ENCODE measurements at places on chromosomes 5 and 9.
A peak's percentile ranks its signal among the peaks of the same experiment; 100 is the strongest.

DNA sequence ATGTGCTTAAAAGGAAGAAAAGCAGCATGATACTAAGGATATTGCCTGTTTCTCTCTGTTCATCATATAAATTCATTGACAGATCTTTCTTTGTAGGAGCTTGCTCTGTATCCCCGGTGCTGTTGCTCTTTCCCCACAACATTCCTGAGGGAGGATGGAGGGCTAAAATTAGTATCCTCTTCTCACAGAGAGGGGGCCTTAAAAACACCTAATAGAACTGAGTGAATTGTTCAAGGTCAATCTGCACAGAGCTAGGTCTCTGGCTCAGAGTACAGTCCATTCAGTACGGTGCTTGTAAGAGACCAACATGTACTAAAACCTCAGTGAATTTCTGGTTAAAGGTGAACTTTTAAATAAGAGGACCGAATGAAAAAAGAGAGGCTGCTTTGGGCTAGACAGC is 88.7 kb downstream of the PALM2AKAP2 start:
- DNase-seq = no peak

DNA sequence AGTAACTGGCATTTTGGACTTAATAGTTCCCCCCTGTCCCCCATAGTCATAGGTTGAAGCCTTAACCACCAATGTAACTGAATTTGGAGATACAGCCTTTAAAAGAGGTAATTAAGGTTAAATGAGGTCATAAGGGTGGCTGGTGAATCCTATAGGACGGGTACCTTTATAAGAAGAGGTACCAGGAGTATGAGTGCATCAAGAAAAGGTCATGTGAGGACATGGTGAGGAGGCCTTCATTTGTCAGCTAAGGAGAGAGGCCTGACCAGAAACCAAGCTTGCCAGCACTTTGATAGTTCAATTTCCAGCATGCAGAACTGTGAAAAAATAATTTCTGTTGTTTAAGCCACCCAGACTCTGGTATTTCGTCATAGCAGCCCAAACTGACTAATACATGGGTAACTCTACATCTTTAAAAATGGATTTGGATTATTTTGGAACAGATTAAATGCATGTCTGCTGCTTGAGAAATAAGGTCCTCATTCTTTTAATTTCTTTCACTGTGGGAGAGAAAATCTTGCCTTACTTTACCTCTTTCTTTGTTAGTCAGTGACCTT is 9.7 kb downstream of the RASA1 start:
- no peak for DNase-seq

GRCh38 chr9:110029429-110029955 is 178.5 kb downstream of the C9orf152 start:
- DNase-seq = no peak

GRCh38 chr5:136506131-136506530 is 140.8 kb upstream of the TRPC7 start:
- DNase-seq = no peak

DNA sequence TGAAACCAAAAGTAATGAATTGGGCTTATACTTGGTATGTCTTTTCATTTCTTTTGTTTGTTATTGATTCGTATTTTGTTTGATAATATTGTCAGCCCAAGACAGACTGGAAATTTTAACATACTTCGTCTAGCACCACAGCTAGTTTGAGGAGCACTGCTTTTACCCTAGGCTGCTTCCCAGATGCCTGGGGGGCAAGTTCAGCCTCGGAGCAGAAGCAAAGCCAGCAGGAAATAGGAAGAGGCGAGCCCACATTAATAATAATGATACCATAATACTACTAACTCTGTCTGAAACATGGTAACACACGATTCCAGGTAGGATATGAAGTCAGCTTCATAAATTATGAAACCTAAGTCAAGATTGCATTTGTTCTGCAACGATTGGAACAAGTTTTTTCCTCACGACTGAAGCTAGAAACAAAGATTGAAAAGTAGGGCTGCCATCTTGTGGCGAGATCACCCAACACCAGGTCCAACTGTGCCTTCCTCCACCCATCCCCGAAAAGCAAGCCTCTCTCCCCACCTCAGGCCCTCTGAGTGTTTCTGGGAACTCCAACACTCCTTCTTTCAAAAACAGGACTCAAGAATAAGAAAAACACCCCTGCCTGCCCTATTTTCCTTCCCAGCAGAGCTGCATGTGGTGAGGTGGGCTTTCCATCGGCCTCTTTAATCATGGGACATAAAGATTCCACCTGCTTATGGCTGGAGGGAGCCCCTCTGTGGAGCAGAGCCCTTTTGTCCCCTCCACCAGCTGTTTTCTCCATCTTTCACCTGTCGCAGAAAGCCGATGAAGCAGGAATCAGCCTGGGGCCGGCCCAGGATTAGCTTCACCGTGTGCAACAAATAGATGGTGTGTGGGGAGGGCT is 236.4 kb downstream of the CAAP1 start:
- peak; percentile 15 for DNase-seq

- DNase-seq = no peak
Measured at GRCh38 chr9:87580941-87581438, 83.3 kb downstream of the DAPK1 start.

DNA sequence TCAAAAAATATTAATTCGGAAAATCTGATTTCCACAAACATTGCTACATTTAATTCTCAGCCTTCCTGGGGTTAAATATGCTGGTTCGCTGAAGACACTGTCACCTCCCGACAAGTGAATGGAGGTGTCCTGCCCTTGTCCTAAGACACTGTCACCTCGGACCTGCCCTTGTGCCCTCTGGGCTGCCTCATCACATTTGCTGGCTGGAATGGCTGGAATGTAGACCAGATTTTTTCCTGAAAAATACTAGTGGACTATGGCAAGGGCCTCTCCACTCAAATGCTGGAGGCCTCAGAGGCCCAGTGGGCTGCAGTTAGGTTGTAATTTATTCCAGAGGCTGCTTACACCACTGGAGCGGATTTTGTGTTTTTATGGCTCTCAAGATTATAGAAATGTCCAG is 28.2 kb downstream of the CACNA1B start:
- DNase-seq = no peak

DNA sequence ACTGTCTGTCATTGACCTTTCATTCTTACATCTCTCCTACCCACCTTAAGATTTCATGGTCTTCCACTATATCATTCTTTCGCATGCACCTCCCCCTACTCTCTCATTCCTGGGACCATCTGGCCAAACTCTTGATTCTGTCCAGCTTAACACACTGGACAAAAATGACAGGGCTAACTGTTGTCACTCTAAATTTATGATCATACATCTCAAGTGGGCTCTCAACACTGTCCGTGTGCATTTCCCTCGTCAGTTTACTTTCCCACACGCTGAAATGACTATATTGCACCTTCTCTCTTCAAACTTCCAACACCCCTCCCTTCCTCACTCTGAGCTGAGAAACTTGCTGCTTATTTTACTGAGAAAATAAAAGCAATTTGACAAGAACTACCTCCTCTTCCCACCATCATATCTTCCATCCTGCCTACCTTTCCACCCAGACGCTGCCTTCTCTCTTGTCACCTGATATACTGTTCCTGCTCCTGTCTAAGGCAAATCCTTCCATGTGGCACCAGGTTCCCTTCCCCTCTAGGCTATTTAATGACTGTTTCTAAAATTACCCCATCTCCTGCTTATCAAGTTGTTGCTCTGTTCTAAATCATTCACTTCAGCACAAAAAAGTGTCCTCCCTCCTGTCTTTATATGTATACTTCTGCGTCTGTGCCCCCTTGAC is 8.1 kb upstream of the KLF9 start:
- DNase-seq = no peak

DNA sequence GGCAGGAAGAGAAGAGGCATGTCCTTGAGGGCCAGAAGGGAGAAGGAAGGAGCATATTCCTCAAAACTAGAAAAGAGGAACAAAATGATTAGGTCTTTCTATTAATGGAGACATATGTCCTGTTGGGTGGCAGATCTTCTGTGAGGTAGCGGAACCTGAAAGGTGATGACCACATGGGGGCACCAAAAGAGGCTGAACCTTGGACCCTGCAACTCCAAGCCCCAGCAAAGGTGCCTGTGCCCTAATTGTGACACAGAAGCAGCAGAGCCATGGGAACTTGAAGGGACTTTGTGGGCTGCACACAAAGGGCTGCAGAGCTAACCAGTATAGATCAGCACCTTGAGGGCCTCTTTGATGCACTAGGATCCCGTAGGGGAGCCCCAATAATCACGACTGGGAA is 158.0 kb downstream of the BAAT start:
- DNase-seq = no peak

DNA sequence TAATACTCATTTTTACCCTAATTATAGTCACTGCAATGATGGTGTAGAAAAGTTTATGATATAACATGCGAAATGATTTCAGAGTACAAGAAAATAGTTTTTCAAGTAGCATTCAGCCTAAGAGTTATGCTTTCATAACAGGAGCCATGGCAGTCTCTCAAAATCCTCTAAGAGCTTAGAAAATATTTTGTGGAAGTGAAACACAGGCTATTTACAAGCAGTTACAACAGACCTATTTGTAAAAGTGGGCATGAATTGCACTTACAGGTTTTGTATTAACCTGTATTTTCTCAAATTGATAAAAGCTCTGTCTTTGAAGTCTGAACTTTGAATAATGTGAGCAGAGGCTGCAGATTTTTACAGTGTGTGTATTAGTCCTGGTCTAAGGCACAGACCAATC is 523.3 kb downstream of the LRRC70 start:
- DNase-seq = no peak

GRCh38 chr5:163504079-163504931 is 1.1 kb upstream of the MAT2B start:
- DNase-seq = peak; percentile 39

DNA sequence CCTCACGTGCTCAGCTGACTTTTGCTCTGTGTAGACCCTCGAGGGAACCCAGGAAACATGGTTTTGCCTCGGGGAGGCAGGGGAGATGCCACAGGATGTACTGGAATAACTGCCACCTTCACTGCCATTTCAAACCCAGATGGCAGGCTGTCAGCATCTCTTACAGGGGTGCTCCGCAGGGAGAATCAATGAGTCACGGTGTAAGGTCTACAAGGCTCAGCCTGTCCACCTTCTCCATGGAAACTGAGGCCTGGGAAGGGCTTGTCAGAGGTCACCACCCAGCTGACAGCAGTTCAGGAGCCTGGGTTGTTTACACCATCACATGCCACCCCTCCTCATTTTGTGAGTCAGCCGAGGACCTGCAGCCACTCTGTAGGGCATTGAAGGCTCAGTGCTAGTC is 30.8 kb downstream of the DAB2IP start:
- peak; percentile 53 for DNase-seq

DNA sequence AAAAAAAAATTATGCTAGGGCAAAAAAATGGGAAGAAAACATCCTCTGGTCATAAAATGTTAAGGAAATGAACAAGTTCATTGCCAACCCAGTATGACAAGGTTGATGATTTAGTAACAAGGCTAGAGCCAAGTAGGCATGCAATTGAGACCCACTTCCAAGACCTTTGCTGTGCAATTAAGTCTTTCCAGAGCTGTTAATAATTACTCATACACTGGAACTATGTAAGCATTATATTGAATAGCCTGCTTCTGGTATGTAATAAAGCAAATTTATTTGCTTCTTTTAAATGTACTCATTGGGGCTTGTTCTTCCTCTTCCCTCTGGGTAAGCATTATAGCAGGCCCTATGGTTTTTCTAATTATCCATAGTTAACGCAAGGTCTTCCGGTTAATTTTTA is 32.5 kb upstream of the SNAPC3 start:
- DNase-seq = no peak

DNA sequence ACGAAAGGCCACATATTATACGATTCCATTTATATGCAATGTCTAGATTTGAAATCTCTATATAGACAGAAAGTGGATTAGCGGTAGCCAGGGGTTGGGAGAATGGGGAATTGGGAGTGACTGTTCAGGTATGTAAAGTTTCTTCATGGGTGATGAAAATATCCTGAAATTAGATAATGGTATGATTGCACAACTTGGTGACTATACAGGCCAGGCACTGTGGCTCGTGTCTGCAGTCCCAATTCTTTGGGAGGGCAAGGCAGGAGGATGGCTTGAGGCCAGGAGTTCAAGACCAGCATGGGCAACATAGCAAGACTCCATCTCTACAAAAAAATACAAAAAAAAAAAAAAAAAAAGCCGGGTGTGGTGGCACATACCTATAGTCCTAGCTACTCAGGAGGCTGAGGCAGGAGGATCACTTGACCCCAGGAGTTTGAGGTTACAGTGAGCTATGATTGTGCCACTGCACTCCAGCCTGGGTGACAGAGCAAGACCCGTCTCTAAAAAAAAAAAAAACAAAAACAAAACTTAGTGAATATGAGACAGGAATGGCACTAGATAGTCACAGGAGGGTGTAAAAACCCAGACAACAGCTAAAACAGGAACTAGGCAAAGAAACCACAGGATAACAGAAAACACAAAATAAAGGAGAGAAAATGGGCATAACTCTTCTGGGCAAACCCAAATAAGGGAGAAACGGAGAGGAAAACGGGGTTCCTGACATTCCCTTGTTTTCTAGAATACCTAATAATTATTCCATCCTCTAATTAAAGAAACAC is 72.1 kb upstream of the ZNF618 start:
- no peak for DNase-seq

- DNase-seq = no peak
Measured at GRCh38 chr9:76395381-76395780, 1.2 kb upstream of the RFK start.

GRCh38 chr5:111649516-111649915 is 107.5 kb downstream of the NREP start:
- DNase-seq = no peak

GRCh38 chr9:88215196-88216125 is 77.2 kb upstream of the SPATA31C2 start:
- DNase-seq = no peak

- DNase-seq = peak; percentile 59
Measured at GRCh38 chr5:108260117-108260857, 121.6 kb downstream of the FBXL17 start.

DNA sequence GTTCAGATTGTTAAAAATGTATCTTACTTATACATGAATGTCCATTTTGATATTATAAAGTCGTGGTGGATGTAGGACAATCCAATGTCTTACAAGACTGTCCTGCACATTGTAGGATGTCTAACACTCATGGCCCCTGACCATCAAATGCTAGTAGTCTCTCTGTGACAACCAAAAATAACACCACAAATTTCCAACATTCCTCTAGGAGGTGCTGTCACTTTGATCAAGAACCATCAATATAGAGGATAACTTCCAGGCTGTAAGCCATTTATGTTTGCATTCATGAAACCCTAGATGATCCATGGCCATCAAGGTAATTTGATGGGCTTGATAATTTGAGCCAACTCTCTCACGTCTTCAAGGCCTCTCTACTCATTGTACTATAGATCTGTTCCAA is 20.5 kb upstream of the ZFR start:
- DNase-seq = no peak

- DNase-seq = no peak
Measured at GRCh38 chr9:98771209-98771874, 25.0 kb downstream of the ANKS6 start.

- no peak for DNase-seq
Measured at GRCh38 chr5:6492934-6493333, 44.3 kb downstream of the UBE2QL1 start.

DNA sequence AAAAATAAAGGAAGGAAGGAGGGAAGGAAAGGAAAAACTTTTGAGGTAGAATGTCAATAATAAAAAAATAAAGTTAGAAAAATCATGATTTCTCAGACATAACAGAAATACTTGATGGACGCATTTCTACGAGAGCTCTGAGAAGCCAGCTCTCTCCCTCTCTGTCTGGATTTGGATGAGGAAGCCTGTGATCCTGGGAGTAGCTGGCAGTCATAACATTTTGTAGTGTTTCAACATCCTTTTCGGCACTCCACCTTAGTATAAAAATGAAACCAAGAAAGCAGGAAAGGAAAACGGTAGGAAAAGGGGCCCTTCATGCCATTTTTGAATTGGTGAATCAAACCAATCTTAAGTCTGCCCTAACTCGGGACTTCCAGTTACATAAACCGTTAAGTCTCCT is 321.3 kb downstream of the EPB41L4A start:
- no peak for DNase-seq

- DNase-seq = peak; percentile 18
Measured at GRCh38 chr5:168578538-168579487, at the start of gene PANK3. Gene PANK3, minus strand, starts transcription at chr5:168579368. Its CDS starts 85 bp downstream, at chr5:168579283.

Measured in Jurkat, Clone E6-1 (cell line).